Effector CD4-positive, alpha-beta T cell (primary cell): ENCODE measurements at places on chromosomes 2 and 18.

GRCh38 chr2:101387151-101387834, at the start of gene CREG2:
TSS of gene CREG2 (minus strand) at chr2:101387503. CDS start at chr2:101387457, 46 bp downstream.
- DNase-seq, result peak; percentile 40

DNA sequence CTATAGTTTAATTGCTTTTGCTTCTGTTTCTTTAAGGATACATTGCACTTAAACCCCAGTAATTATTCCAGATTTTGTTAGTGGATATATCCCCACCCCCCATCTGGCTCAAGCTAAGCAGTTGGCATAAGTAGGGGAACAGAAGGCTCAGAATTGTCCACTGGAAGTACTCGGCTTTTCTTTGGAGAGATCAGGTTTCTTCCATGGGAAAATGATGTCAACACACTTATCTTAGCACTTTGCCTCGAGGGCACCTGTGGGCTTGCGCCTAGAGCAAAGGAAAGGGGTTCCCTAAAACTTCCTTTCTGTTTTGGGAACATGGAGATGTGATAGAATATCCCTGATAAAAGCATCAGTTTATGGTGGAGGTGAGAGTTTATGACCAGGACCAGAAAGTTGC, 130.6 kb downstream of the FMNL2 start:
- no peak for DNase-seq

GRCh38 chr2:235627682-235628081, 133.8 kb downstream of the AGAP1 start:
- DNase-seq, result no peak

DNA sequence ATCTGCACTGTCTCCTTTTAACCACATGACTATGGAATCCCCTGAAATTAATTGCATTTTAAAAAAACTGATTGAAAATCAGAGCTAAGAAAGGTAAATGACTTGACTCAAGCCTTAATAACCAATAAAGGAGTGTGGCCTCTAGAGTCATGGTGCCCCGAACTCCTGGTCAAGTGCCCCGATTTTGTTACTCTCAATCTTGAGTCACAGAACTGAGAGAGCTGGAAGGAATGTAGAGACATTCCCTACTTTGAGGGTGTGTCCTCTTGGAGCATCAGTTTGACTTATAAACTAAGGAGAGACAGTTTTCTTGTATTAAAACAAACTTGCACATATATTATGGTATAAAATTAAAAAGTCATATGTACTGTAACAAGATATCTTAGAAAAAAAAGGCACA, 2.4 kb downstream of the WDR43 start:
- no peak for DNase-seq

- DNase-seq, result no peak
Measured at GRCh38 chr2:10533811-10534321, 85.7 kb upstream of the ODC1 start.

DNA sequence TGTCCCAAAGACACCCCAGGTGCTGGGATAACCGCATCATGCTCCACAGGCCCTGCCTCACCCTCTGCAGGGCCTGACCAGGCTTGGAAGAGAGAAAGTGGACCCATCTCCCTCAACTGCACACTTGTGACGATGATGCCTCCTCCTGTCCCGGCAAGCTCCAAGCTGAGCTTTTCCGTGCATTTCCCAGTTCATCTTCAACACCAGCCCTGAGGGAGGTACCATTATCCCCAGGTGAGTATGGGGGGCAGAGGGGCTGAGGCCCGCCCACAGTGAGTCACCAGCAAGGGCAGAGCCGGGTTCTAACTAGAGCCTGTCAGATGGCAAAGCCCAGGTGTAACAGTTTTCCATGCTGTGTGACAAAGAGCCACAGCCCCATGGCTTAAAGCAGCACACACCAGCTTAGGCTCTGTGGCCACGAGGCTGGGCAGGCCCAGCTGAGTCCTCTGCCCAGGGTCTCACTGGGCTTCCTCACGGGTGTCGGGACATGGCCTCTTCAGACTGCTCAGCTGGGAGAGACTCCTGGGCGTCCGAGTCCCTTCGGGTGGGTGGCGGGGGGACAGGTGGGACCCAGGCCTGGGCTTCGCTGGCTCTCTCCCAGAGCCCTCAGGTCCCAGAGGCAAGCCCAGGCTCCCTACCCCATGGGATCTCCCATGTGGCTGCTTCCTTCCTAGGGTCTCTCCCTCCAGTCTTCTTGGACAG, 108.4 kb upstream of the OTOS start:
- DNase-seq, result no peak

DNA sequence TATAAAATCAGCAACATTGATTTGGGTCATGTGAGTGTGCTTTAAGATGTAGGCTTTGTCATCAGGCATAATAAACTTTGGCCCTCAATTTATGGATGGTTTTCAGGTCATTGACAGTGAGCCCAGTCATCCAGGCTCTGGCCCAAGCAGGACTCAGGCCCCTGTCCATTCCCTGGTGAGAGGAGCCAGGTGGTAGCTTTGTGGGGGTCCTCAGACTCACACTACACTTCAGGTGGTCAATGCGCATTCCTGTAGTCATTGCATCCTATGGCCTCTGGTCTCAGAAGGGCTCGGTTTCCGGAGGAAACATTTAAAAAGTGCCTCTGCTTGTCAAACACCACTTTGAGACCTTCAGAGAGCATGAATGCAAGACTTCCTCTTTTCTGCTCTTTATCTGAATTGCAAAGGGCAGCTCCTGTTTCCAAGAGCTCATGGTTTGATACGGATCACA, 20.2 kb downstream of the LGALSL start:
- DNase-seq, result no peak

DNA sequence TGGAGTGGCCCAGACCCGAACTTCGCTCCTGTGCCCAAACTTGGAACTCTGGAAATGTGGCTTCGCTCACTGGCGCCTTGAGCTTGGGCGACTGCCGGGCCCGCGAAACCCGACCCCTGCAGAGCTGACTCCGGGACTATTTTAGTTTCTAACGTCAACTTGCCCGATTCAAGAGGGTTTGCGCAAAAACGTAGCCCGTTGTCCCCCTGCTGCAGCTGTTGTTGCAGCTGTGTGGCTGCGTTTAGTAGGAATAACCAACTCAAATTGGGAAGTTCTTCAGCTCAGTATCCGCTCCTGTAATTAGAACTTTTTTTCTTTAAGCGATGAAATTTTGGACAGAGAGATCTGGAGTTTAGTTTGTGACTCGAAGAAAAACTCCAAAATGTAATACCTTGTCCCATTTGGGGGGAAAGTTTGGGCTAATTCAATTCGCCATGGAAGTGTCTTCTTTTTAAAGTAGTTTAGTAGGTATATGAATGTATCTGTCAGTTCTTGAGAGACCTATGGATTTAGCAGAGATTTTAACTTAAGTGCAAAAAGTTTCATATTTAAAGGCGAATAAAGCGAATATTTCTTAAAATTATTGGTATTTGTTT, 559 bp downstream of the MYL12A start:
- no peak for DNase-seq

GRCh38 chr2:37671009-37671815, at the start of gene CDC42EP3:
TSS of gene CDC42EP3 (minus strand) at chr2:37671642. CDS start at chr2:37646587, 25,055 bp downstream.
- DNase-seq, result peak; percentile 63

DNA sequence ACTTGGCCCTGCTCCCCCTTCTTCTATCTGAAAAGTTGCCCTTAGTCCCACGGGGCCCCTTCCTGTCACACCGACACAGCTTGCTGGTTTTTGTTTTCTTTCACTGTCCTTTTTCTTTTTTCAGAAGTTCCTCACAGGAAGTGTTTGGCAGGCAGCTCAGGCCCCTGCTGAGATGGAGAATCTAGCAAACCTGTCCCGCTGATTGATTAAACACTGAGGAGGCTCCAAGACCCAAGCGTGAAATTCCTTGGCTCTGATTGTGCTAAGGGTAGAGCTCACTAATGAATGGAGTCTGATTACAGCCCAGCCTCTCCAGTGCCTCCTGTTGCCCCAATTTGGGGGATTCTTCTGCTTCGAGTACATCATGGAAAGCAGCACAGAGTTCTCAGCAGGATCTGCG, 365.9 kb upstream of the MEX3C start:
- DNase-seq, result no peak

DNA sequence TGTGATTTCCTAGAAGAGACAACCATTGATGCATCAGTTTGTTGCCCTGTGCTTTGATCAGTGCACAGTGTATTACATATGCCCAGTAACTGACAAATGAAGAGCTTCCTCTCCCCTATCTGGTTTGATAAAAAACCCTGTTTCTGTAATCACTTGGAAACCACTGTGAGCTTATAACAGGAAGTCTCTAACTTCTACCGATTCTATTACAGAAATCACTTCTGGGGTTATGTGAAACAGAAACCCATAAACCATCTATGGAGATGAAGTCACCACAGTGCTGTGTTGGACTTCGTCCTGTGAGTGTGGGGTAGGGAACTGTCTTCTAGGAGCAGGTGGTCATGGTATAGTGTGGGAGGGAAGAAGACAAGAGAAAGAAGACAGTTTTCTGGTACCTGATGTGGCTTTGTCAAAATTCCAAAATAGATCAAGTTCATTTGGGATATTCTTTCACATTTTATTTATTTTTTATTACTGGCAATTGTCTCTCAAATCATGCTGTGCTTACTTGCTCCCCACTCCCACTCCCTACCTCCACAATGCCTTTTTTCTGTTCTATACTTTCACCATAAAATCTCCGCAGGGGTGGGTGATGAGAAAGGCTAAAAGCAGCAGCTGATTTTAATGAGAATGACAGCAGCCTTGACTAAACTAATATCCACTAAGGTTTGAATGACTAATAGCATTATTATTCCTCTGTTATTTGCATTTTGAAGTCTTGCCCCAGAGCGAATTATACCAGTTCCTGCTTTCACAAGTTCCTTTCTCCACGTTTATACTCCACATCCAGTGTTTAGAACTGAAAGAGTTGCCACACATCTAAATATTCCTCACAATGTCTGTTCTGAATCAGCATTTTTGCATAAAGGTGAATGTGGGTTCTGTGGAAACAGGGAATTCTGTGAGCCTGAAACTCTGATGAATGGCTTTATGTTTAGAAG, 41.7 kb upstream of the RND3 start:
- no peak for DNase-seq
